Activated naive CD8-positive, alpha-beta T cell treated with anti-CD3 and anti-CD28 coated beads, Interleukin-2, amount 10 ng/mL, durations not matched to agents 7 days and 5 days (primary cell): ENCODE measurements at places on chromosomes 6 and 20. TPM values are rescaled to one million over a fixed set of nuclear protein-coding genes. Genes with fewer than 3 reads are reported as not detected.
A peak's percentile ranks its signal among the peaks of the same experiment; 100 is the strongest.

The KIFC1 gene
- total RNA-seq = 117 TPM

The TNFRSF6B gene
- not detected for total RNA-seq

The METTL24 gene
- 0.55 TPM for total RNA-seq

The TAGAP gene
- total RNA-seq = 112 TPM

The ZNF165 gene
- 1.3 TPM for total RNA-seq

The MYCT1 gene
- total RNA-seq = not detected

GRCh38 chr6:69866351-69866769 is at the start of gene COL19A1:
Gene COL19A1 (plus strand): TSS chr6:69866556. CDS start chr6:69879568, 13,012 bp downstream.
- peak within 1 kb of the TSS; percentile 87 for H3K4me3 ChIP-seq
- H3K4me1 ChIP-seq = peaks cover 12% of the 10 kb centered on the region
- peaks cover 59% of the 10 kb centered on the region for H3K27me3 ChIP-seq
- H3K36me3 ChIP-seq = no peaks in the 10 kb centered on the region
- peak; percentile 39 for DNase-seq

DNA sequence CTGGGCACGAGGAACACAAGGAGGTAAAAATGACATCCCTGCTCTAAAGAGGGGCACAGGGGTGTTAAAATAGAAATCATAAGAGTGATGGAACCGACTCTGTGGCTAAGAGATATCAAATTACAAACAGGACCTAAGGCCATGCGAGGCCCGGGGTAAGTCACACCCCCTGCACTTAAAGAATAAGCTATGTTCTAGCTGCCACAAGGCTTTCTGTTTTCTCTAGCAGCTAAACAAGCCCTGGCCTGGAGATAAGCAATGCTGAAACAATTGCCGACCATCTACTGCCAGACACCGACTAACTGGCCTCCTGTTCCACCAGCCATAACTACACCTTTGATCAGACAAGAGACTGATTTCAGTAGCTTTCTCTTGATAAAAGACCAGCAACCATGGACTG is 32.4 kb downstream of the MDGA1 start:
- H3K4me1 ChIP-seq = peaks cover 5% of the 10 kb centered on the region
- H3K27ac ChIP-seq = no peak overlapping the region
- H3K36me3 ChIP-seq = peaks cover under 1% of the 10 kb centered on the region
- no peak for DNase-seq
- no peak overlapping the region for H3K4me3 ChIP-seq

GRCh38 chr6:15898693-15899092 is 230.2 kb upstream of the MYLIP start:
- H3K27ac ChIP-seq = no peak overlapping the region
- H3K4me1 ChIP-seq = peaks cover 8% of the 10 kb centered on the region
- no peaks in the 10 kb centered on the region for H3K27me3 ChIP-seq
- DNase-seq = no peak

- DNase-seq = no peak
- H3K27ac ChIP-seq = no peak overlapping the region
- no peaks in the 10 kb centered on the region for H3K36me3 ChIP-seq
- peaks cover 14% of the 10 kb centered on the region for H3K4me1 ChIP-seq
- H3K4me3 ChIP-seq = no peak overlapping the region
- peaks cover 2% of the 10 kb centered on the region for H3K27me3 ChIP-seq
Observed at GRCh38 chr6:134642279-134642678, 307.6 kb downstream of the ALDH8A1 start.

DNA sequence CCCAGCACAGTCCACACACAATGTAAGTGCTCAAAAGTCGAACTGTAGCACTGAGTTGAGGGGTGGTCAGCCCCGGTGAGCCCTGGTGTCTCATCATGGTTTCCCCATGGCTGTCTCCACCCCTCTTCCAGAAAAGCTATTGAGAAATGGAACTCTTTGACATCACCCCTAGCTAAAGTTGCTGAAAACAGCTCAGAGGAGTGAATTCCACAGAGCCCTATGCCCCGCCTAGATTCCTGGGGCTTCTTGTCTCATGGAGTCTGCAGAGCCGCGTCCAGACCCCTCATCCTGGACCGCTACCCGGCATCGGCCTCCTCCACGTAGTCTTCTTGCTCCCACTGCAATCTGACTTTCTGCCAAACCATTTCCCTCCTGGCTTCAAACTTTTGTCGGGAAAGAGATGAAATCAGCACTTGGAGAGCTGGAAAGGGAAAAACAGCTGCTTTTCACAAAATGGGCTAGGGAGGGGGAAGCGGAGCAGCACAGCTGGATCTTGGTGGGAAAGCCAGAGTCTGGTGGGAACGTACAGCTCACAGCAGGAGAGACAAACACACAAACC is 132.2 kb downstream of the SNX5 start:
- H3K36me3 ChIP-seq = peaks cover 3% of the 10 kb centered on the region
- no peak for DNase-seq
- H3K27ac ChIP-seq = no peak overlapping the region
- peaks cover 2% of the 10 kb centered on the region for H3K27me3 ChIP-seq
- H3K4me1 ChIP-seq = peaks cover 3% of the 10 kb centered on the region
- H3K4me3 ChIP-seq = no peak overlapping the region

DNA sequence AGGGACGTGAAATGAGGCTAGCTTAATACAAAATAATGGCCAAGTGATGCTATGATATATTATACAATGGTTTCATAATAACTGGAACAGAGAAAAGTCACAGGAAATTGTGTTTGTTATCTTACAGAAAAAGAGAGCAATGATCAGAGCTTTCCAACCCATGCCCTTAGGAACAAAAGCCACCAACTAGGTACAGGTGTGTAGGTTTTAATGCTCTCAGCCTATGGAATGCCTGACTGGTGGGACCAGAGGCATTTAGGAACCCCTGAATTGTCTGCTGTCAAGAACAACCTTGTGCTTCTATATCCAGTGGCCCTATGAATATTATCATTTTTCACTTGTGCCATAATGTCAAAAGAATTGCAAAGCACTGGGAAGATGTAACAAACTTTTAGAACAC is 133.0 kb upstream of the RUNX2 start:
- peaks cover 7% of the 10 kb centered on the region for H3K4me1 ChIP-seq
- no peak for DNase-seq
- no peaks in the 10 kb centered on the region for H3K27me3 ChIP-seq
- H3K27ac ChIP-seq = no peak overlapping the region
- H3K4me3 ChIP-seq = no peak overlapping the region
- peaks cover 9% of the 10 kb centered on the region for H3K36me3 ChIP-seq

- H3K4me1 ChIP-seq = peaks cover 30% of the 10 kb centered on the region
- DNase-seq = peak; percentile 74
- H3K27me3 ChIP-seq = no peaks in the 10 kb centered on the region
Observed at GRCh38 chr6:32968867-32969684, 682 bp downstream of the BRD2 start.

GRCh38 chr6:159282421-159282820 is 113.2 kb downstream of the FNDC1 start:
- H3K36me3 ChIP-seq = no peaks in the 10 kb centered on the region
- peaks cover 9% of the 10 kb centered on the region for H3K27me3 ChIP-seq
- no peak overlapping the region for H3K27ac ChIP-seq
- no peak overlapping the region for H3K4me3 ChIP-seq
- DNase-seq = no peak

DNA sequence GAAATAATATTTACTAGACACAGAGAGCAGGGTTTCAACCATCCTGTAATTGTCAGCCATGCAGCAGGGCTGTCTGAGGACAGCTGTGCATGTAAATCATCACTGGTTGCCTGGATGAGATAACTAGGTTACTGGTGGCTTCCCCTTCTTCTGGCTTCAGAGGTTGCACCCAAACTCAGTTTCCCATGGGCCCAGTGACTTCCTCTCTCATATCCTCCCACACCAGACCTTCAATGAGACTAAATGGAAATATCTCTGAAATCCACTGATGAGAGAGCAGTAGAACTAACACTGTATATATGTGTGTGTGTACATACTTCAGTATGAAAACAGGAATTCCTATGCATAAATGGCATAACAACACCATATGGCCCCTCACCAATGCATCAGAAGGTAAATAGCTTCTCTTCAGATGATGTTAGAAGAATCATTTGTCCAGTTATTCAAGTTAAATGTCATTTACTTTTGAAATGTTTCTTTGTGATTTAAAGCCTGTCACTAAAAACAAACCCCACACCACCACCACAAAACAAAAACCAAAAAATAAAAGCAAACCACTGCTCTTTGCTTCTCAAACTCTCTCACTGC is 51.0 kb upstream of the IL20RA start:
- H3K36me3 ChIP-seq = no peaks in the 10 kb centered on the region
- DNase-seq = no peak
- H3K27ac ChIP-seq = peak overlapping the region; percentile 37
- no peak overlapping the region for H3K4me3 ChIP-seq
- H3K4me1 ChIP-seq = peaks cover 25% of the 10 kb centered on the region
- H3K27me3 ChIP-seq = peaks cover 15% of the 10 kb centered on the region

GRCh38 chr6:36113703-36114102 is 16.6 kb upstream of the MAPK13 start:
- peak overlapping the region; percentile 4 for H3K4me3 ChIP-seq
- peaks cover 47% of the 10 kb centered on the region for H3K4me1 ChIP-seq
- peak overlapping the region; percentile 96 for H3K27ac ChIP-seq
- DNase-seq = no peak
- H3K36me3 ChIP-seq = peaks cover 38% of the 10 kb centered on the region
- H3K27me3 ChIP-seq = no peaks in the 10 kb centered on the region

- no peaks in the 10 kb centered on the region for H3K27me3 ChIP-seq
- no peak overlapping the region for H3K4me3 ChIP-seq
- peaks cover 61% of the 10 kb centered on the region for H3K4me1 ChIP-seq
- DNase-seq = no peak
- H3K36me3 ChIP-seq = peaks cover 34% of the 10 kb centered on the region
Observed at GRCh38 chr20:58898629-58899408, 46.3 kb downstream of the GNAS start.

DNA sequence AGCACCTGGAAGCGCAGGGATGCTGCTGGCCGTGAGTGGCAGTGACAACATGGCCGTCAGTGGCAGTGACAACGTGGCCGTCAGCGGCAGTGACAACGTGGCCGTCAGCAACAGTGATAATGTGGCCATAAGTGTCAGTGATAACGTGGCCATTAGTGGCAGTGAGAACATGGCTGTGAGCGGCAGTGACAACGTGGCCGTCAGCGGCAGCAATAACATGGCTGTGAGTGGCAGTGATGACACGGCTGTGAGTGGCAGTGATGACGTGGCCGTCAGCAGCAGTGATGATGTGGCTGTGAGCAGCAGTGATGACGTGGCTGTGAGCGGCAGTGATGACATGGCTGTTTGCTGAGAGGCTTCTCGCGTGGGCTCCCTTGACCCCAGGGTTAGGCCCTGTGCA is 169.8 kb downstream of the ERMARD start:
- no peaks in the 10 kb centered on the region for H3K36me3 ChIP-seq
- H3K4me1 ChIP-seq = peaks cover 6% of the 10 kb centered on the region
- no peak for DNase-seq

GRCh38 chr20:8943631-8944030 is 125.3 kb upstream of the PLCB4 start:
- no peak for DNase-seq
- no peaks in the 10 kb centered on the region for H3K4me1 ChIP-seq
- H3K36me3 ChIP-seq = no peaks in the 10 kb centered on the region
- no peak overlapping the region for H3K27ac ChIP-seq

DNA sequence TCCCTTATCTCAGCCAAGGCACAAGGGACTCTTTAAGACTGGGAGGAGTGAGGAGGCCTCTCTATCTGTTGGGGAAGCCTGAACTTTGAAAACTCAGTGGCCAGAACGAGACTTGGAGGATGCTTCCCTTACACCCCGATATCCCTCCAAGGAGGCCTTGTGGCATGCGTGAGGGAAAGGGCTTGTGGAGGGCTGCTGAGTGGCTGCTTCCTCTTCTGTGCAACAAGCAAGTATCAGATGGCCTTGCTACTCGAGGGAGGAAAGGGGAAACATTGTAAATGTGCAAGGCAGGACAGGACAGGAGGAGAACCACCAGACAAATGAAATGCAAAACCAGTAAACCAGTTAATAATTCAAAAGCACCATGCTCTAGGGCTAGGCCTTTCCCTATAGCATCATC is 306.5 kb upstream of the MAP3K7 start:
- no peak overlapping the region for H3K4me3 ChIP-seq
- no peak overlapping the region for H3K27ac ChIP-seq
- DNase-seq = no peak
- no peaks in the 10 kb centered on the region for H3K36me3 ChIP-seq

DNA sequence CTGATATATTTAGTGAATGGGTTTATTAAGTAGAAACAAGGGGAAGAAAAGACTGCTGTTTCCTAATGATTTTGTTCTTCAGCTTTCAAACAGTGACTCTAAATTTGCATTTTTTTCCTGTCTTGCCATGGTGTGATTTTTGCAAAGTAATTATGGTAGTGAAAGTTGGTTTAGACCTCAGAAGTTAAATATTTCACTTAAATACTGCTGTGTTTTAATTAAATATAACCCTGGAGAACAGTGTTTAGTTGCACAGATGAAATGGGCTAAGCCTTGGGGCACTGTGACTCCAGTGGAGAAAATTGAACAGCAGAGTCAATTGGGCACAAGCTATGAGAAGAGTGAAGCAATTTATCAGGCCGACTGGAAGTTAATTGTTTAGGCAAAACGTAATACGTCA is 111.1 kb upstream of the MCHR2 start:
- no peak overlapping the region for H3K27ac ChIP-seq
- no peak for DNase-seq
- no peaks in the 10 kb centered on the region for H3K36me3 ChIP-seq
- no peak overlapping the region for H3K4me3 ChIP-seq

GRCh38 chr6:130604841-130605399 is 222.3 kb upstream of the SMLR1 start:
- H3K4me1 ChIP-seq = peaks cover 4% of the 10 kb centered on the region
- no peak overlapping the region for H3K4me3 ChIP-seq
- H3K36me3 ChIP-seq = peaks cover 8% of the 10 kb centered on the region

- H3K27ac ChIP-seq = no peak overlapping the region
- no peak for DNase-seq
- H3K36me3 ChIP-seq = no peaks in the 10 kb centered on the region
- H3K4me3 ChIP-seq = no peak overlapping the region
- H3K4me1 ChIP-seq = no peaks in the 10 kb centered on the region
Observed at GRCh38 chr6:112193117-112193516, 61.2 kb downstream of the LAMA4 start.

DNA sequence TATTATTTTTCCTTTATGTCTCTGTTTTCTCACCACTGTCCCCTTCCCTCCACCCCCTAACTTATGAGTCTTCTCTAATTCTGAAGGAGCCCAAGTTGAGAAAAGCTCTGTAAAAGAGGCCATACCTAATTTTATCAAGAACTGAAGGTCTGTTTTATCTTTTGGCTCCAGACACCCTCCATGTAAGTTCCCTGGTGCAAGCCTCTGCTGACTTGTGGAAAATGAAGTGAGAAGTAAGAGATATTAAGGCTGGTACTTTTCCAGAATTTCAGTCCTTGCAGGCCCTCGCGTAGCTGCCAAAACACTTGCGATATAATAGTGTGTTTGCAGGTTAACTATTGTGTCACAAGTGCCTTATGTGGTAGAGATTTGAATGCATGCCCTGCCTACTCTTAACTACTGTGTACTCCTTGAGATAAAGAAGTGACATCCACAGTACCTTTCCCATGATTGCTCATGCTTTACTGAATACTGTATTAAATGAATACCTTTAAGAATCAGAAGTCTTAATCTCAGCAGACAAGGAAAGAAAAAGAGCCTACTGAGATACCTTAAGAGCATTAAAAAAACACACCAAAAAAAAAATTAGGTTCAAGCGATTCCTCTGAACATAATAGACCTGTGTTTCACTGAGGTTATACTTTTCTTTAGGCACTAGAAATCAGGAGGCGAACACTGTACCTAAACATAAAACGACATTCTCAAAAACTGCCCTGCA is 143.6 kb upstream of the ZNF184 start:
- H3K4me1 ChIP-seq = peaks cover 9% of the 10 kb centered on the region
- H3K4me3 ChIP-seq = peak overlapping the region; percentile 54
- DNase-seq = no peak
- H3K36me3 ChIP-seq = no peaks in the 10 kb centered on the region
- H3K27ac ChIP-seq = no peak overlapping the region
- H3K27me3 ChIP-seq = peaks cover 50% of the 10 kb centered on the region

- H3K4me1 ChIP-seq = no peaks in the 10 kb centered on the region
- DNase-seq = no peak
- no peaks in the 10 kb centered on the region for H3K36me3 ChIP-seq
- H3K27ac ChIP-seq = no peak overlapping the region
- H3K4me3 ChIP-seq = no peak overlapping the region
Observed at GRCh38 chr20:54134445-54135220, 39.2 kb downstream of the CYP24A1 start.
